ENCODE measurements at places on chromosomes 7 and 10.
A peak's percentile ranks its signal among the peaks of the same experiment; 100 is the strongest.

DNA sequence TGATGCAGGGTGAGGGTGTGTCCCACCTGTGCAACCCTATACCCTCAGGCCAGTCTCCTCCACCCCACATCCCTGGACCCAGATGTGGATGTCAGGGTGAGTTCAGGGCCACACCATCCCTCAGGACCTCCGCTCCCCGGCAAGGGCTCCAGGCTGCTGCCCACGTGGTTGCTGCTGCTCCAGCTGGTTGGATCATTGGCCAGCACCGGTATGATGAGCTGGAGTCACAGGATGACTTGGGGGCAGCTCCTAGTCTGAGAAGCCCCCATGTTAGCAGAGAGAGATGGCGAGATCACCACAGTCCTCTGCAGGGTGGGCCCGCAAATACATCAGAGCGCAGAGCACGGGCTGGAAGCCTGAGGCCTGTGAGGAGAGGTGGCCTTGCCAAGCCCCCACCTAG lies 103.3 kb upstream of the GDF10 start:
- no peak for DNase-seq

DNA sequence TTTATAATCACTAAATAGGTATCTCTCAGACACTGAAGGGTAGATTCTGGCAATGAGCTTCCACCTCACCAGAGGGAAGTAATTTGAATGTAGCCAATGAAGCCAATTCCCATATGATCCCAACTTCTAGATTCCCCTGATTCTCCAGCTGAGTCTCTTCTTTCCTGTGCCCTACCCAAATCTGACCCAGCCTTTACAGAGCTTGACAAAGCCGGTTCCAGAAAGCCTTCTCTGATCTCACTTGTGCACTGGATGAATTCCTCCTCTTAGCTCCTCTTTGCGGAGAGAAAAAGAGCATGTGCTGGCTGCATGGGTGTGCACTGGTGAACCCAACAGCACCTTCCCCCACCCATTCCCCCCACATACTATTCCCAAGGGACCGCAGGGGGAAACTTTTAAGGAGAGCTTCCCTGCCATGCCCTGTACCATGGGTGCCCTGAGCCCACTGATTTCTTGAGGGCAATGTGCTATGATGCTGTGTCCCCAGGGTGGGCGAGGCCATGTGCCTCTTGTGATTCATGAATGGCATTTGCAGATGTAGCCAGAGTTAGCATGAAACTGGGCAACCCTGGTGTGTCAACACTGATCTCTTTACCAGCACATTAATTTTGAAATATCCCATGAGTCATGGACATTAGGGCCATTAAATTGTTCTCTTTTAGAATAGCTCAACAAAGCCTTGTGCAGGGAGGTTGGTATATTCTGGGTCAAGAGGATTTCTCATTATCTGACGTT lies 50.4 kb upstream of the PLEKHA1 start:
- no peak for DNase-seq

DNA sequence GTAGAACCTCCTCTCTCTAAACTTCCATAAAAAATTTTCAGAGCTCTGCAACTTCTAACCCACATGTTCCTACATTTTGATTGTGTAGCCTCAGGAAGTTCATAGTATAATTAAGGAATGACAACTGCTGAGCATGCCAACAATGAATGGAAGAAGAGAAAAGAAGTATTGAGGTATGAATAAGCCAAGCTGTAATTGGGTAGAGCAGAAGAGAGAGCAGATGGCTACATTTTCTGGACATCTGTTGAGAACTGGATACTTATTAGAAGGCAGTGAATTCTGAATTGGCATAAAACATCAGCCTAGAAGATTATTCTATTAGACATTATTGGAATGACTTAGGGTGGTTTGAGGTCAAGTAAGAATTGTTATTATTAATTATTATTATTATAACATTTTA lies 728.3 kb upstream of the PHF14 start:
- DNase-seq: no peak

DNA sequence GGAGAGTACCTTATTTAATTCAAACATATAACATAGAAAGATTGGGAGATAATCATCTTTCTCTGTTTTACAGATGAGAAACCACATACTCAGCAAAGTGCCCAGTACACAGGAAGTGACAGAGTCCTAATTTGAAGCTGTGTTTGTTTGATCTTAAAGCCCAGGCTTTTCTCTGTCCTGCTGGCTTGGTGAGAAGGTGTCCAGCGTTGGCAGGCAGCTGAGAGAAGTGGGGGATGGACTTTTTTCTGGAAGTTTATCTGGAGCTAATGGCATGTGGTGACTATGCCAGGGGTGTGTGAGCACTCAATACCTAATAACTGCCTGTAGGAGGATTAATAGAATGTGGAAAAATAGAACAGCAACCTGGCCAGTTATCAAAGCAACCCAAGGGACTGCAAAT lies 60.8 kb downstream of the NPSR1 start:
- no peak for DNase-seq

DNA sequence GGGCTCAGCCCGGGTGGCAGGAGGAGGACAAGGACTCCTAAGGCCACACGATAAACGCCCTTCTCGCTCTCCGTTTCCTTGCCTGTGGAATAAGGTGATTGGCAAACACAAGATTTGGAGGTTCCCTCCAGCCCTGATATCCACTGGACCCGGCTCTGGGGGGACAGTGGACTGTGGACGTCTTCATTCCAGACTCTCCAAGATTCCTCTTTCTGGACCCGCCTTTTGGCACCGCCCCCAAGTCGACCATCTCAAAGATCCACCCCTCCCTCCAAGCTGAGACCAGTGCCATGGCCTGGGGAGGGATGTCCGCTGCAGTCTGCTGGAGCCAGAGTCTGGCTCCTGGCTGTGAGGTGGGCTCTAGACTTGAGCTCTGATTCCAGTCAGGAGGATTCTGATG lies 23.6 kb downstream of the ZNF783 start:
- peak; percentile 26 for DNase-seq
